ENCODE measurements at places on chromosomes 2 and 18. TPM values are rescaled to one million over a fixed set of nuclear protein-coding genes. Genes with fewer than 3 reads are reported as not detected.

The LRATD1 gene
- 1.3 TPM for total RNA-seq

The ASXL3 gene
- total RNA-seq, result 0.07 TPM

The FARSB gene
- 41.2 TPM for total RNA-seq

The SIGLEC15 gene
- total RNA-seq, result not detected

The SERPINB13 gene
- not detected for total RNA-seq

The TLX2 gene
- total RNA-seq, result not detected

The G6PC2 gene
- total RNA-seq, result not detected

The GPR35 gene
- not detected for total RNA-seq

The LIMS4 gene
- total RNA-seq, result 0.07 TPM

The CHPF gene
- total RNA-seq, result 113 TPM

The SIX3 gene
- total RNA-seq, result 1.7 TPM

The GCG gene
- total RNA-seq, result not detected

The SLC9A2 gene
- total RNA-seq, result 0.03 TPM

The TEX44 gene
- not detected for total RNA-seq

The SERPINB7 gene
- total RNA-seq, result not detected

The PRKCE gene
- 1.9 TPM for total RNA-seq

The HTR2B gene
- not detected for total RNA-seq

All from H7 (cell line).